AG08395 (cell line): ENCODE measurements at places on chromosomes 5 and 9.
A peak's percentile ranks its signal among the peaks of the same experiment; 100 is the strongest.

DNA sequence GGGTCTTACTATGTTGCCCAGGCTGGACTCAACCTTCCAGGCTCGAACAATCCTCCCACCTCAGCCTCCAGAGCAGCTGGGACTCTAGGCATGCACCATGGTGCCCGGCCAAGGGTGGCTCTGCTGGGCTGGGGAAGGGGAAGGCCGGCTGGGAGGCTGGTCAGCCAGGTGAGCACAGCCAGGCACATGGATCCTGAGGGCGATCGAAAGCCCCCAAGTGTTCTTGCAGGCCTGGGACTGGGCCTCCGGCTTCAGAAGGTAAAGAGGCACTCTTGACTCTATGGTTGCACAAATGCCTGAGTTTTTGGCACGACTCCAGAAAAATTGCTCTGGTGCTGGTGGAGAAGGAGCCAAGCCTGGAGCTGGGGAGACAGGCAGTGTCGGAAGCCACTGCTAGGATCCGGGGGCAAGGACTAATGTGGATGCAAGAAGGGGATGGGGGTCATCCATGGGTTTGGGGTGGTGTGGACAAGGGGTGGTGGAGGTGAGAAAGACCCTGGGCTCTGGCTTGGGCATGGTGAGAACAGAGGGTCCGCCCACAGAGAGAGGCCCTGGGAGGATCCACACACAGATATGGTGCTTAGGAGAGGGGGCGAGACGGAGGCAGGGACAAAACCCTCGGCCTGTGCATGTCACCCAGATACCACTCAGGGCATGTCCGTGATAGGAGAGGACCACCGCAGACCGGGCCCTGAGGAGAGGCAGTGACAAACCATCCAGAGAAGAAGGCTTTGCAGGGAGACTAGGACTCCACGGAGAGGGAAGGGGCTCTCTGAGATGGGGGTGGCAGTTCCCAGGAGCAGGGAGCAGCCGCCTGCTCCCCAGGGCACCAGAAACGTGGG is 51.1 kb upstream of the COL5A1 start:
- DNase-seq, result no peak

GRCh38 chr5:56045469-56045868 is 50.7 kb upstream of the IL6ST start:
- DNase-seq, result no peak

GRCh38 chr5:50990296-50990924 is 324.0 kb downstream of the PARP8 start:
- DNase-seq, result no peak

GRCh38 chr5:15474143-15474719 is 25.7 kb upstream of the FBXL7 start:
- no peak for DNase-seq

- no peak for DNase-seq
Measured at GRCh38 chr5:6692906-6693305, 20.3 kb upstream of the TENT4A start.

GRCh38 chr5:122704247-122705036 is 70.4 kb upstream of the SNX2 start:
- peak; percentile 52 for DNase-seq

DNA sequence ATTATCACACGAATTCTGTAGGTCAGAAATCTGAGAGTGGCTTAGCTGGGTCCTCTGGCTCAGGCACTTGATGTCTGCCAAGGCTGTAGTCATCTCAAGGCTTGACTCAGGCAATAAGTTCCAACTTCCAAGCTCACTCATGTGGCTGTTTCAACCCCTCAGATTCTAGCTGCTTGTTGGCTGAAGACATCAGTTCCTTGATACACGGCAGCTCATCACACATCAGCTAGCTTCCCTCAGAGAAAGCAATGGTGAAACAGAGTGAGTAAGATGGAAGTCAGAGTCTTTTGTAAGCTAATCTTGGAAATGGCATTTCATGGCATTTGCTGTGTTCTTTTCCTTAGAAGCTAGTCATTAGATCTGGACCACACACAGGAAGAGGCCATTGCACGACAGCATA is 204.2 kb upstream of the PTGER4 start:
- DNase-seq, result no peak

DNA sequence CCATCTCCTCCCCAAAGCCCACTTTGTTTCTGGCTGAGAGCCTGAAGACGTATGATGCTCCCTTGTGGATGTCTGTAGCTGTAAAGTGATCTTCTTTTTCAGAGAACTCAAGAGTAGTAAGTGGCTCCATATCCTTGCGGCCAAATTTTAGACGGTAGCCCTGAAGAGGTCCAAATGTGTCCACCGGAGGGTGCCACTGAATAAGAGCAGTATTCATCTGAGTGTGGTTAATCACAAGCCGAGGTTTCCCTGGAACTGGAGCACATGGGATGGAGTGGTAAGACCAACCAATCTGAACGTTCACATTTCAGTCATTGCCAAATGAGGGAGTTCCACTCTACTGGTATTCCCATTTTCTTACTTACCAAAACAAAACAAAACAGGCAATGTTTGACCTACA is 686.5 kb upstream of the DMAC1 start:
- no peak for DNase-seq

DNA sequence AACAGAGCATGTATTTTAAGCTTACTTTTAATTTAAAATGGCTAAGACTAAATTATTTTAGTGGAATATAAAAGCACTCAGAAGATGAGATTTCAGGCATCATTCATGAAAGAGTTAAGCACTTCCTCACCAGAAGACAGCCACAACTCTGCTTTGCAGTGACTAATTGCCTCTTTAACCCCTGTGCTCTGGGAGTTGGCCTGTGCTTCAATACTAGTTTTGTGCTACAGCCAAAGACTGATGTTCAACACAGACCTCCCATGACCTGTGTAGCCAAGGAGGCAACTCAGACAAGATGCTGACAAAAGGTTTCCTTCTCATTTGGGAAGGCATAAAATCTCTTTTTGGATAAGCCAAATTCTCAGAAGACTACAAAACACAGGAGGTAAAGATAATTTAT is 353.5 kb downstream of the FBXL17 start:
- peak; percentile 2 for DNase-seq

DNA sequence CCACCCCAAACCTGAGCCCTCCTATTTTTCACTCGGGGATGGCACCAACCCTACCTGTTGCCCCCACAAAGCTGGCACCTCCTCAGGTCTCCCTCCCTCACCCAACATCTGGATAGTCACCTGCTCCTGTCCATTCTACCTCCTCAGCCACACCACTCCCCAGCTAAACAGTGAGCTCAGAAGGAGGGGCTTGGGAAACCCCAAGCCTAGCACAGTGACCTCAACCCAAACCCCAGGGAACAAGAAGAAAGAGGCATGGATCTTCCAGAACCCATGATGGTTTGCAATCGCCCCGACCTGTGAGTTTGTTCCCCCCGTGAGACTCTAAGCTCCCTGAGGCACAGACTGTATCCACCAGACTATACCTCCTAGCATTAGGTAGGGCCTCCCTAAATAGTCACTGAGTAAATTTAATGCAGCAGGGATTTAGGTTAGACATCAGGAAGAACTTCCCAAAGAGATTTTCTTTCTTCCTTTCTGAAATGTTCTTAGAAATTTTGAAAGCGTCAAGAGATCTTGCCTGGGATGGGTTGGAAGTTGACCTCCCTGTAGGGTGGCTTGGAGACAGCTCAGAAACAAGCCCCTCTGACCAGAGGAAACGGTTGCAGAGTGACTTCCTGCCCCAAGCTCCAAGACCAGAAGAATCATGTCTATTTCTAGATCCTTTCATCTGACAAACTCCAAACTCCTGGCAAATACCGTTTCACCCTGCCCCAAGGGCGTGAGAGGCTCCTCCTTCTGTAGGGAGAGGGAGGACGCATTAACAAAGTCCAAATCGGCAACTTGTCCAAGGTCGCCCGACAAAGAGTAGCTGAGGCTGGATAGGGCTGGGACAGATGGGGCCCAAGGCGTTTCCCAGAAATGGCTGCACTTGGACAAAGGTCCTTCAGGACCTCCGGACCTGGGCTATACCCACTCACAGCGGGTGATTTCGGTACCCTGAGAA is 4.1 kb downstream of the FIBCD1 start:
- DNase-seq, result no peak

- peak; percentile 83 for DNase-seq
Measured at GRCh38 chr9:121498150-121498486, 1.5 kb downstream of the GGTA1 start.

DNA sequence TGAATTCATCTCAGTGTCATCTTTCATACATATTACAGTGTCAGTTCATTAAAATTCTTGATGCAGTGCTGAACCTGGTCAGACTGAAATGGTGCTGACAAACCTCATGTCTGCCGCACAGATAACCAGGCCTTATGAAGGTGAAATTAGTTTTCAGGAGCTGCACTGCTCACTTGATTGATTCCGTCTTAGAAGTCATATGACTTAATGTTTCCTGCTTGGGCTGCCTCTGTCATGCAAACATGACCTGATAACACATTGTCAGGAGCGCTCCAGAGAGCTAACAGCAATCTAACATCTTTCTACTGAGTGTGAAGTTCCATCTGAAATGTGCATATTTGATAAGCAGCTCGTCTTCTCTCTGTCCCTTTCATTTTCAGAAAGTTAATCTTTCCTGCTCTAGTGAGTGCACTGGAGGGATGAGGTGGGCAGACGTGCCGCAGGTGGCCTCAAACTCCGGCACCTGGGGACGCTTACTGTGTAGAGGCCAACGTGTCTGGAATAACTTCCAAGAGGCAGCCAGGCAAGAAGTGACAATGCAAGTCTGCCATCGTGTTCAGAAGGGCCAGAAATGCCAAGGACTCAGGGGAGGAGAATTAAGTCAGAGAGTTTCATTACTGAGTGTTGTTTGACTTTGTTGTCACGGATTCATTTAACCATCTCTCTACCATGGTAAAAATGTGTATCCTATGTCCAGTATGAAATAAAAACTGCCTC is 592.1 kb downstream of the TLE1 start:
- no peak for DNase-seq

DNA sequence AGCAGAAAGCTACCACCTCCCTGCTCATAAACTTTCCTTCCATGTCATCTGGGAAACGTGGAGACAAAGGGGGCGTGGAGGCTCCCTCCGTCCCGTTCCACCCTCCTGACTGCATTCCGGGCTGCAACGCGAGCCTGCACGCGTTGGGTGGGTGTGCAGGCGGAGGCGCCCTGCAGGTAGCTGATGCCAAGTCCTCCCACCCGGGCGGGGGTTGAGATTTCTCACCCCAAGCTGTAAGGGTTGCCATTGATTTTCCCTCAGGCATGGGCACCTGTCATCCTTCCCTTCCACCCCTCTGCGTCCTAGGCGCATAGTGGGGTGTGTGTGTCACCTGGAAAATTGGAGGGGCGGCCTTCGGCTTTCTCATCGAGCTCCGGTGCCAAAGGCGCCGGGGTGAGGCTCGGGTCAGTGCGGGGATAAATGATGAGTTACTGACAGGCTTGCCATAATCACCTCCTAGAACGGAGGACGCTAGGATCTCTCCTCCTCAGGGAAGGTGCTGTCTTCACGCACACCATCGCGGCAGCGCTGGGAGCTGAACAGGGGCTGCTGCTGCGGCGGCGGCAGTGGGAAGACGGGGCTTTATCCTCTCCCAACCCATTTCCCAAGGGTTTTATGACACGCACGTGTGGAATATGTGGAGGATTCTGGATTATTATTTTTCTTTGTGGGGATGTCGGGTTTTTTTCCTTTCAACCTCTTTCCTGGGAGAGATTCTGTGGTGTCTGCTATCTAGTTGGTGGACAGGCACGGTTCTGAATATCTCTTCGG is 973 bp downstream of the PLPPR1 start:
- DNase-seq, result no peak

GRCh38 chr9:91060520-91061343 is 259.1 kb downstream of the SYK start:
- DNase-seq, result peak; percentile 90

DNA sequence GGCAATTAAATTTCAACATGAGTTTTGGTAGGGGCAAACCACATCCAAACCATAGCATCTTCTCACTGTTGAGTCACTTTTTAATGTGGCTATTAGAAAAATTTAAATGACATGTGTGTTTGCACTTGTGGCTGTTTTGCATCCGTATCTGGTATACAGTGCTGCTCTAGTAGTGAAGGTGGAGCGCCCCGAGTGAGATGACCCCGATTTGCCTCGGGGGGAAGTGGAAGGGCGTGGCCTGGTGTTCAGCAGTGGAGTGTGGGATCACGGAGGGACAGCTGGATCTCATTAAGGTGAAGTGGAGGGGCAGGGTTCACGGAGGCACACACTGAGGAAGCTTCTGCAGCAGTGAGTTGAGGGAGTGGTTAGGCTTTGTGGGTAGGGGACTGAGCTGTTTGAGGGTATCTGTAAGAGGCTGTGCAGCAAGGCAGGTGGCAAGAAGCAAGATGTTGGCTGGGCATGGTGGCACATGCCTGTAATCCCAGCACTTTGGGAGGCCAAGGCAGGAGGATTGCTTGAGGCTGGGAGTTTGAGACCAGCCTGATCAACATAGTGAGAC is 6.2 kb upstream of the GMCL2 start:
- no peak for DNase-seq

- DNase-seq, result no peak
Measured at GRCh38 chr5:68653471-68653870, 437.9 kb downstream of the PIK3R1 start.

DNA sequence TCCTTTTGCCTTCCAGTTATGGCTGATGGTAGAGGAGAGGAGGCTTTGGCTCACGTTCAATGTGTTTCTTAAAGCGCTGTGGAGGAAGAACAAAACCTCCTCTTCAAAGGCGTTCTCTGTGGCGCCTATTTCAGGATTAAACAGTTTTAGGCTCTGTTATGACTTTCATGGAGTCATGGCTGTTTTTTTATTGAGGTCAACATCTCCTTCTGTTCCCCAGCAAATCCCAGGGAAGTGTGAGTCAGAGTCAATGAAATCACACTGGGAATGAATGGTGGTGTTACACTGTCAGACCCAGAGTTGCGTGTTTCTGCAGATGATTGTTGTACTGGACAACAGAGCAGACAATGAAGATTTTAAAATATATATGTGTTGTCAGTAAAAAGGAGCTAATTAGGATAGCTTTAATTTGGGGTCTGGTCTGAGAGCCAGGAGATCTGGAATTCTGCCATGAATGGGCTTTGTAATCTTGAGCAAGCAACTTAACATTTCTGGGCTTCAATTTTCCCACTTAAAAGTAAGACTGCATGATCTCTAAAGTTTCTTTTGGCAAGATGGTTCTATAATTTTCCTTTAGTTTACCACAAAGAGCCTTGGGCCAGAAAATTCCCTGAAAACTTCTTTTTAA is 240.7 kb downstream of the CSNK1G3 start:
- peak; percentile 78 for DNase-seq

- DNase-seq, result peak; percentile 61
Measured at GRCh38 chr5:7391814-7392692, 3.9 kb upstream of the ADCY2 start.

- DNase-seq, result no peak
Measured at GRCh38 chr9:124340219-124341069, 74.8 kb downstream of the PSMB7 start.

DNA sequence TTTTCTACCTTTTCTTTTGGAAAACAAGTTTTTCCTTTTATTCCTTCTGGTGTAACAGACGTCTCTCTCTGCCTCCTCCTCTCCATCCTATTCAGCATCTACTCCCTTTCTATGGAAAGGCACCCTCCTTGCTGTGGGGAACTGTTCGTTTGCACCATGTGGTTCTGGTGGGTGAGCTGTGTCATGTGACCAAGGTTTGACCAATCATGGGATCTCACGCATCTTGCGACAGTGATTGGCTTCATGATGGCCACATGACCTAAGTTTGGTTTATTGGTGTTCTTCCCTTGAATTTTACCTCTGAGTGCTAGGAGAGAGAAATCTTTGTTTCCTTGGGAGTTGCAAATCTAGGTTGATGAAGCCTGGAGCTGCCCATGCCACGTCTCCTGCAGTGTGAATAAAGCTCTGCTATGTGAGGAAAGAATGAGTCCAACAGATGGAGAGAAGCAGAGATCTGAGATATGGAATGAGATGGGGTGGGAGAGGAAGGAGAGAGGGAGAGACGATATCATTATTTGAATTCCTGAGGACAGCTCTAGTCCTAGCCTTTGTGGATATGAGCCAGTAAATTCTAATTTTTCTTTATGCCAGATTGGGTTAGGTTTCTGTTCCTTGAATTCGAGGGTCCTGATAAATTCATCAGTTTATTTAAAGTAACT is 178.8 kb upstream of the IL12B start:
- DNase-seq, result no peak
